ENCODE measurements at places on chromosomes 3 and 15.

DNA sequence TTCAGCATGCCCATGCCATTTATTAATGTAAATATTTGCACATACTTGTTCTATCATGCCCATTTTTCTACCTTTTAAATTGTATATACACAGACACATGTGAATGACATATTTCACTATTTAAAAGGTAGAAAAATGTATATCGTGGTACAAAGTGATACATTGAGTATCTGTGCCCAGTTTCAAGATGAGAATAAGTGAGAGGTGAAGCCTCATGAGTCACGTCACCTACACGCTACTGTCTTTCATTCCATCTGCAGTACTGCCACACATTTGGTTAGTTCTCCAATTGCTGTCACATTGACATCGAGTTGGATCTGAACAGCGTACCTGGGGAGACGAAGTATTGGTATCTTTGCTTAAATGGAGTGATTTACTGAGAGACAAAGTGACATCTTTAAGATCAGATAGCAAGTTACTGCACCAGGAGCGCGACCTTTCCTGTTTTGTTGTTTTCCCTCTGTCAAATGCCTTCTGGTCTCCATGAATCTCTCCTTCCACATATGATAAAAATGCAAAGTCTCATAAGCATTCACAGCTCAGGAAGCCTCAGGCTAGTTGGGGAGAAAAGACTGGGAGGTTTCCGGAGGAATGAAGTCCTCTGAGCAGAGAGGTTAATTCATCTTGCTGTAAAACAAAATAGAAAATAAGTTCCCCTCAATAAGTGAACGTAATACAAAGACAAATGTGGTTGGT is 12.0 kb downstream of the GREM1 start:
- DNase-seq: no peak
- H3K27me3 ChIP-seq: peaks cover 7% of the 10 kb centered on the region
- no peak overlapping the region for H3K4me3 ChIP-seq

- no peak overlapping the region for H3K27ac ChIP-seq
- no peaks in the 10 kb centered on the region for H3K4me1 ChIP-seq
- no peak for DNase-seq
- no peaks in the 10 kb centered on the region for H3K36me3 ChIP-seq
Observed at GRCh38 chr3:113258361-113258760, 47.0 kb downstream of the BOC start.

DNA sequence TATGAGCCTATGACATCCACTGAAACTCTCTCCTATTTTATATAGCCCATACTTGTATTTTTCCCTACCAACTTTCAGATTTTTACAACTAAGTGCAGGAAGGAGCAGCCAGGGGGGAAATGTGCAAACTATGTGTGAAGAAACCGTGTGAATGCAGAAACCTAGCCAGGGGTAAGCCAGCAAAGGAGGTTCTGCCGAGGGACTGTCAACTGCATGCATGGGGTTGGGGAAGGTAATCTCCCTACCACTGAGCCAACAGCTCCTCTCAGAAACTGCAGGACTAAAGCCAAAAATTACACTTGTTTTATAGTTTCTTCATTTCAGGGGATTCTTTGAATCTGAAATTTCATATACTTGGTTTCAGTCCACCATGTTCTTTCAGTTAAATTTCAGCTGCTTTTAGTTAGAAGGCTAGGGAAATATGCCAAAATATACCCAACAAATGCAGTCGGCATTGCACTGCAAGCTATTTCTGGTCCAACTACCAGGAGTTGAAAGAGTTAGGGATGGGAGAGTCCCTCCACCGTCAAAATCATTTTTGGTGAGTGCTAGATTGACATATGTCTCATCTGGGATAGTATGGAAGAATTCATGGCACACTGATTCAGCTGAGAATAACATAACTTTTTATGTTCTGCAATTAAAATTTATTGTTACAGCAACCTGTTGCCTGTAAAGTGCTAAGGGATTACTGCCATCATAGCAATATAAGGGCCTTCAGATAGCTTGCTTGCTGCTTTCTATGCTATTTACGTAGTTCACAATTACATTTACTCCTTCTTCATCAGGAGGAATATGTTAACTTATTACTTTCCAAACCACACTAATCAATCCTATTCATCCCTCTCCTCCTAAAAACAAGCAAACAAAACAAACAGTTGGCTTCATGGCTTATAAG is 904.2 kb downstream of the ROBO1 start:
- no peak overlapping the region for H3K27ac ChIP-seq
- H3K27me3 ChIP-seq: no peaks in the 10 kb centered on the region
- no peaks in the 10 kb centered on the region for H3K4me1 ChIP-seq
- H3K36me3 ChIP-seq: no peaks in the 10 kb centered on the region

DNA sequence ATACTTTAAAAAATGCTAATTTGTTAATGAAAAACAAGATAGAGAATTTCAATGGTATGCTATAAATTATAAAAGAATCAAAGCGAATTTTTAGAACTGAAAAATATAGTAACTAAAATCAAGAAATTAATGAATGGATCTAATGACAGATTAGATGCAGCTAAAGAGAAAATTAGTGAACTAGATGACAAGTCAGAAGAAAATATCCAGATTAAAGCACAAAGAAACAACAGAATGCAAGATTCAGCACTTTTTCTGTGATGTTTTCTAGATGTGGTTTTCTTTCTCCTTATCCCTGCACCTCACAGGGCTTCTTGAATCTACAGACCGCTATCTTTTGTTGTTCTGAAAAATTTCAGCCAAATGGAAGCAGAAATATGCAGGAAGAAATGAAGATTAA is 54.4 kb downstream of the INO80 start:
- no peaks in the 10 kb centered on the region for H3K4me1 ChIP-seq
- no peak for DNase-seq
- H3K27me3 ChIP-seq: no peaks in the 10 kb centered on the region
- H3K4me3 ChIP-seq: no peak overlapping the region
- peaks cover 58% of the 10 kb centered on the region for H3K36me3 ChIP-seq
- H3K27ac ChIP-seq: no peak overlapping the region

DNA sequence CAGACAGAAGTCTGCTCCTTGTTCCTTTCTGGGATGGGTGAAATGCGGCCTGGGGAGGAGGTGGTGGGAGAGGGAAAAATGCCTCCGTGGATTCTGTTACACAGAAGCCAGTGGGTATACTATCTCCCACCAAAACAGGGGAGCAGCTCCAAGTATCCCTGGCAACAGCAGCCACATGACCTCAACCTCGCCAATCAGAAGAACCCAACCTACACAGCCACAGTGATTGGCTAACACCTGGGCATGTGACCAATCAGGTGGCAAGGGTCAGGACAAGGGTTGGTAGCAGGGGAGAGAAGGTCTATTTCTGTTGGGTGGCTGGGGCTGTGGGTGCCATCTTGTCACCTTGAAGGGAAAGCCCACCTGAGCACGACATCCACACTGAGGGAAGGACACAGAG is 9.1 kb upstream of the ACAD9 start:
- peaks cover 3% of the 10 kb centered on the region for H3K27me3 ChIP-seq
- no peak overlapping the region for H3K4me3 ChIP-seq
- no peaks in the 10 kb centered on the region for H3K4me1 ChIP-seq
- no peaks in the 10 kb centered on the region for H3K36me3 ChIP-seq
